SW 1271 (cell line): ENCODE measurements at places on chromosomes 4 and X.

DNA sequence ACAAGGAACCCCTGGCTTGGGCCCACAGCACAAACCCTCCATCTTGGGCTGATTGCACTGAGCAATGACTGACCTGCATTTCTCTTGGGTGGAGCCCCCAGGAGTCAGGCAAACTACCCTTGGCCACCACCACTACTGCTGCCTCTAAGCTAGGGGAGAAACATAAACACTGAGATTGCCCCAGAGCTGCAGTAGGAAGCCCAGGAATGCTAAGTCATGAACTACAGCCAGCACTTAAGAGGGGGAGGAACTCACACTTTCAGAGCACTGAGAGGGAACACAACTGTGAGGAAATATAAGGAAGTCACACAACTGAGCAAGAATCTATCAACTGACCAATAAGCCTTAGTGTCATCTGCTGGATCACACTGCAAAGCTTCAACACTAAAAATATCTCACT lies 111.6 kb upstream of the PPP3CA start:
- no peak for DNase-seq

- DNase-seq = no peak
Measured at GRCh38 chrX:103773445-103773844, 3.2 kb upstream of the PLP1 start.

DNA sequence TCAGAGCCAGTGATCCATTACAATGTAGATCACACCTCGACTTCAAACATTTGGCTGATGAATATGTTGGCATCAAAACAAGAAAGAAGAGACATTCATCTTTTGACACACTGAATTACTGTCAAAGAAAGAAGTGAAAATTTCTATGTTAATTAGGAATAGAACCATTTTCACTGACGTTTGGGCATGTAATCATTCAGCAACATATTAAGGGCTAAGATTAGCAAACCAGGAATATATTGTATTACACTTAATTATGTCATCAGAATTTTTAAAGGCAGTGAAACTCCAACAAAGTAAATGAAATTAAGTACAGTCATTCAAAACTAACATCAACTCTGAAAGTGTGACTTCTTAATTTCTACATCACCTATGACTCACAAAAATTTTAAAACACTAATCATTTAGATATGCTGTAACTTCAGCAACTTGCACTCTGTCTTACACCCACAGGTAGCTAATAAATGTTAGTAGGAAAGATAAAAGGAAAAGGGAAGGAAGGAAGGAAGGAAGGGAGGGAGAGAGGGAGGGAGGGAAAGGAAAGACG lies 1.4 kb upstream of the SMR3A start:
- DNase-seq = no peak

- no peak for DNase-seq
Measured at GRCh38 chrX:2478546-2479419, 22.0 kb downstream of the DHRSX start.

- DNase-seq = no peak
Measured at GRCh38 chr4:127828121-127828520, 46.0 kb downstream of the HSPA4L start.

- DNase-seq = peak; percentile 61
Measured at GRCh38 chrX:107776649-107777535, 641 bp upstream of the NCBP2L start.

- no peak for DNase-seq
Measured at GRCh38 chr4:166777760-166778159, 456.5 kb downstream of the SPOCK3 start.

DNA sequence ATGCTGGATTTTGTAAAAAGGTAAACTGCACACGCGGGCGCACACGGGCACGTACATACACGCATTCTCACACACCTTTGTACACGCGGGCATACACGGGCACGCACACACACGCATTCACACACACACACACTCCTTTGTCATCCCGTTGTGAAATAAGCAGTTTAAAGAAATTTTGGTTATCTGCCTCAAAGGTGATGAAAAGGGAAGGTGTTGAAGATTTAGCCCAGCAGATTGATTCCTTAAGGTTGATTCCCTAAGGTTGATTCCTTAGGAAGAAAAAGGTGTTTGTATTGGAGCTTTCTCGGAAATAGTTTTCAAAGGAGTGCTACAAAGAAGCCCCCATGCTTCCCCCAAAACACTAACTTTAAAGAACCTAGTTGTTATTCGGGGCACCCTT lies 693 bp downstream of the ATP10D start:
- no peak for DNase-seq

GRCh38 chr4:153243468-153243867 lies 39.2 kb downstream of the TRIM2 start:
- no peak for DNase-seq

DNA sequence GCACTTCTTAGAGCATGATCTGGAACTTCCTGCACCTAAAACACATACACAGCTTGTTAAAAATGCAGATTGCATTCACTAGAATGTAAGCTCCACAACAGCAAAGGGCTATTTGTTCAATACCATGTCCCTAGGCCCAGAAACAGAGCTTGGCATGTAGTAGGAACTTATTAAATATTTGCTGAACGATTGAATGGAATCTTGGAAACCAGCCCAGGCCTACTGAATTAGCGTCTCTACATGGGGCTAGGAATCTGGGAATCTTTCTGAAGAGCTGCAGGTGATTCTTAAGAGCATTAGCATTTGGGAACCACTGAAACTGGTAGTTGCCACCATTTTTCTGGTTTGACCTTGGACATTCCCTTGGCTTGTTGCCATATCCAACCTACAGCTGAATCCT lies 234.1 kb downstream of the STIM2 start:
- no peak for DNase-seq

- DNase-seq = no peak
Measured at GRCh38 chr4:145207934-145208333, 27.5 kb upstream of the OTUD4 start.

DNA sequence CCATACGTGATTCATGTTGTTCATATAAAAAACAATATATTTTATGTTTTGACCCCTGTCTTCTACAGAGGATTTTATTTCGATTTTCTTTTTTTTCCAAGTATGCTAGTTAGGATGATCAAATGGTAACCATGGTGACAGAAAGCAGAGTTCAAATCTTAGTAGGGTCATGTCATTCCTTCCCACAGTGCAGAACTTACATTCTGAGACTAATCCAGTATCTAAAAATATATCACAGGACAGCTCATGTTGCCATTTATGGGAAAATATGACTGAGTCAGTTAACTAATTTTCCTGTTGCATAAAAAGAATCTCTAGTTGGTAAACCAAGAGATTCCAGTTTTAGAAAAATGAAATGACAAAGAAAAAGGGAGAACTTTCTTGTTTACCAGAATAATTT lies 209.5 kb downstream of the PARM1 start:
- DNase-seq = no peak

GRCh38 chrX:49209434-49210251 lies 9.7 kb upstream of the SYP start:
- DNase-seq = no peak

GRCh38 chrX:18415386-18415785 lies 10.0 kb upstream of the CDKL5 start:
- DNase-seq = no peak

DNA sequence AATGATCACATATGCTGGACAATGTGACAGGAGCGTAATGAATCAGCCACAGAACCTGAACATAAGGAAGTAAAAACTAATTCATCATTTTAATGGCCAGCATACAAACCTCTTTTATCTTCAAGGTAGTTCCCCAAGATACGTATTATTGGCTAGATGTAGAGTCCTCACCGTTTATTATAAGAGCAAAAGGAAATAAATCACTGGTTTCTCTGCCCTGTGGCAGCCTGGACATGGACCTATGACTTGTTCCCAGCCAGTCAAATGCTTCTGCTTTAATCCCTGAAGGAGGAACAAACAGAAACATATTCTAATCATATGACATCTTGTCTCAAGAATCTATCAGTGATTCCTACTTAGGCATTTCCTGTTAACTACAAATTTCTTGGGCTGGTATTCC lies 86.8 kb upstream of the FAM241A start:
- no peak for DNase-seq

- no peak for DNase-seq
Measured at GRCh38 chr4:150681063-150681462, 99.1 kb downstream of the MAB21L2 start.

- DNase-seq = no peak
Measured at GRCh38 chr4:7044137-7044930, 1.2 kb downstream of the TADA2B start.

DNA sequence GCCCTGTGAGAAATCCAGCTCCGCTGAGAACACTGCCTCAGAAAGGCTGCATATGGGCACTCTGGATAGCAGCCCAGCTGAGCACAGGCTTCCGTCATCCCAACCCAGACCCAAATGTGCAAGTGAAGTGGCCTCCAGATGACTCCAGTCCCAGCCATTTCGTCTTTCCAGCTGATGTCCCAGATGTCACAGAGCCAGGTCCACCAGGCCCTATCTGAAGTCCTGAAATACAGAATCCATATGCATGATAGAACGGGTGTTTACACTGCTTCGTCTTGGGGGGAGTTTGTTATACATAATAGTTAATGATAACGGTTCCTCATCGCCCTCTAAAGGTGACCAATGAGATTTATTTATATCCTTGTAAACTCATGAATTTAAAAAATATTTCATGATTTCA lies 72.6 kb upstream of the TRIM2 start:
- no peak for DNase-seq

GRCh38 chr4:10960389-10960788 lies 275.8 kb upstream of the CLNK start:
- no peak for DNase-seq

DNA sequence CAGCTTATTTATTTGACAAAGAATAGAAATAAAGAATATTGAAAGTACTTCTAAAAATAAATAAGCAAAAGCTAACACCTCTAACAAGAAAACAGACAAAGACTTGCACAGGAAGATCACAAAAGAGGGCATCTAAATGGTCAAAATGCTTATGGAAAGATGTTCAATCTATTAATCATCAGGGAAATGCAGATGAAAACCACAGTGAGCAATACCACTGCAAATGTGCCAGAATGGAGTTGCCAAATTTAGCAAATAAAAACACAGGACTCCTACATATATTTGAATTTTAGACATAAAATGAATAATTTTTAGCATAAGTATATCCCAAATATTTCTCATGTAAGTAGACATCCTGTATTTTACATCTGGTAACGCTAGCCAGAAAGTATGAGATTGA lies 56.1 kb upstream of the HPGD start:
- no peak for DNase-seq

GRCh38 chr4:3308691-3309090 lies 15.9 kb downstream of the RGS12 start:
- DNase-seq = no peak

GRCh38 chr4:15100994-15101695 lies 98.9 kb downstream of the CPEB2 start:
- DNase-seq = no peak

DNA sequence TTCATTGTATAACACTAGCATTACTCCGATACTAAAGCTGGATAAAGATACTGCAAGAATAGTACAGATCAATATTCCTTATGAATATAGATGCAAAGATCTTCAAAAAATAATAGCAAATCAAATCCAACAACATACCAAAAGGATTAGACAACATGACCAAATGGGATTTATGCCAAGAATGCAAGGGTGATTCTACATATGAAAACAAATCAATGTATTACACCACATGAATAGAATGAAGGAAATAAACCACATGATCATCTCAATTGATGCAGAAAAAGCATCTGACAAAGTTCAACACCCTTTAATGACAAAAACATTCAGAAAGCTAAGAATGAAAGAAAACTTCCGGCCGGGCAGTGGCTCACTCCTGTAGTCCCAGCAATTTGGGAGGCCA lies 42.8 kb downstream of the CUL4B start:
- DNase-seq = no peak

- no peak for DNase-seq
Measured at GRCh38 chr4:165118256-165118909, 5.7 kb upstream of the TMEM192 start.

DNA sequence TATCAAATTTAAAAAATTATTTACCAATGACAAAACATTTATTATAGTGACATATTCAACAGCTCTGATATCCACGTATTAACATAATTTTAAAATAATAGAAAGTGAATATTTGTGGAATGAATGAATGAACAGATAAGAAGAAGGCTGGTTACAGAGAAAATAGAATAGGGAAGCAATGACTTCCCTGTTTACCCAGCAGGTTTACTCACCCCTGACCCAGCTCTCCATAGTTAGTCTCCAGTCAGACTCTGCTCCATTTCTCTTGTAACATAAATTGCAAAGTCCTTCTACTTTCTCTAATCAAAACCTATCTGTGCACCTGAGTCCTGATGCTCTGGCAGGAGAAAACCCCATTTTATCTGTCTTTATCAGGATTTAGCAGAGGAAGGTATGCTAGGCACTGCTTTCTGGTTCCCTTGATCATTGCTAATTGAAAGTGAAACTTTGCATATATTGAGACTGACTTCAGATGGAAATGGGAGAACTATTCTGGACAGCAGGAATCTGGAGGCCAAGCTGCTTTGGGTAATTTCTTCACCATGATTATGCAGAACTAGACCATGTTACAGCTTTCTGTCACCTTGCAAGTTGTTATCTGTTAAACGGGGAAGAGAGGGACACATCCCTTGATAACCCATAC lies 363.0 kb downstream of the FAT4 start:
- no peak for DNase-seq

DNA sequence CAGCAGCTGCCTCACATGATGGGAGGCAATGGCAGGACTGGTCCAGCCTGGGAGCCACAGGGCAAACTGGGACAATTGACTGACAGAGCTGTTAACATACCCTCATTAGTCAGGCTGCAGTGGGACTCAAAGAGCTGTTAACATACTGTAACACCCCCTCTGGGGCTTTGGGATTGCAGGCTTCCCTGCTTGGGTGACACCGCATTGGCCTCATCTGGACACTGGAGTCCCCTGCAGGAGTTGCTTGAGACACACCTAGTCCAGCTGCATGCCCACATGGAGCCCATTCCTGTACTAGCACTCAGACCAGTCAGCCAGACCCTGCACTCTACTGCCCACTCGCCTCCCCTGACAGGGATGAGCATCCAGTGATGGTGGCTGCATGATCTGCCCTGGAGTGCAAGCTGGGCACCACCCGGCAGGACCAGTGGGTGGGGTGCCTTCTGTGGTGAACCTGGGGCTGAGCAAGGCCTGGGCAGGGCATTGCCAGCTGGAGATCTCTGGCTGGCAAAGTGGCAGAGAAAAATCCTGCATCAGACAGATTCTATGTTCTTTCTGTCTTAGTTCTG lies 138.8 kb downstream of the DTHD1 start:
- no peak for DNase-seq

GRCh38 chr4:3859571-3859970 lies 93.4 kb downstream of the ADRA2C start:
- no peak for DNase-seq
